ENCODE measurements at places on chromosomes 2 and 18.

DNA sequence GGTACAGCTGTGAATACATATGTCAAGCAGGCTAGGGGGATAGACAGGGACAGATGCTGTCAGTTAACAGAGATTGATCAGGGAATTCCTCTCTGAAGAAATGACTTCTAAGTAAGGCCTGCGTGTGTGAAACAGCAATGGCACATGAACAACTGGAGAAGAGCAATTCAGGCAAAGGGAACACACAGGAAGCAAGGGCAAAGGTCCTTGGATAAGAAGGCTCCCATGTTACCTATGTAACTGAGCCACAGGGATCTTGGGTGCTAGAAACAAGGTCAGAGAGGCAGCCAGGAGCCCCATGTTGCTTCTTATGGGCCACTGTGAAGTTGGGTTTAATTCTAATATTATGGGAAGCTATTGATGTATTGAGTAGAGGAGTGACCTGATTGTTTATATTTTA lies 373.7 kb upstream of the ACVR2A start:
- DNase-seq: no peak

- no peak for DNase-seq
Observed at GRCh38 chr18:24630346-24630880, 170.0 kb downstream of the HRH4 start.

DNA sequence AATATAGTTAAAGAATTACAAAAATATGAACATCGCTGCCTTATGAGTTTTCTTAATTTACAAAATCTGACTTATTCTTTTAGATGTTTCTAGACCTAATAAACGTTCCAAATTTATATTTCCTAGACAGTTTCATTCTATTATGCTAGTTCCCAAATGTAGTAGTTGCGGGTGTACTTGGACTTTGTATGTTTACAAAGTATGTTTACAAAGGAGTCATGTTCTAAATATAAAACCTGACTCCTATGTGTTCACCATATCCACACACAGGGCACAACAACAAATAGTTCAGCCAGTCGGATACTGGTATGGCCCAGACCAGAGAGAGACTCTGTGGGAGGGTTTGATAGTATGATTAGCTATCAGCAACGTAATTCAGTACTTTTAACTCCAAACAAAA lies 230.7 kb downstream of the KCNH7 start:
- no peak for DNase-seq

GRCh38 chr2:8965216-8965969 lies 38.1 kb downstream of the MBOAT2 start:
- DNase-seq: no peak

DNA sequence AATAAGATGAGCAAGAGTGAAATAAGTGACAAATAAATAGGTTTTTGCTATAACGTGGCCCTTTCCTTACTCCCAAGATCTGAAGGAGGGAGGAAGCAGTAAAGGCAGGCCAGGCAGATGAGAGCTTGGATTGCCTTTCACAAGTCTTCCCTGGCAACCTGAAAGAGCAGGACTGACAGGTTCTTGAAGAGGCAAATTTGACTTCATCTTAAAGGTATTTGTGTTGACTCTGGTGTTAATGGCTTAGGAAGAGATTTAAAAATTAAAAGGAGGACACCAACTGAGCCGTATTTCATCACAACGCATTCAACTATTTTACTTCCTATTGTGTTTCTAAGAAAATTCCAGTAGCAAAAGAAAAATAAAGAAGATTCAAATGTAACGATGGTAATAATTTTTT lies 3.2 kb downstream of the STRN start:
- no peak for DNase-seq

DNA sequence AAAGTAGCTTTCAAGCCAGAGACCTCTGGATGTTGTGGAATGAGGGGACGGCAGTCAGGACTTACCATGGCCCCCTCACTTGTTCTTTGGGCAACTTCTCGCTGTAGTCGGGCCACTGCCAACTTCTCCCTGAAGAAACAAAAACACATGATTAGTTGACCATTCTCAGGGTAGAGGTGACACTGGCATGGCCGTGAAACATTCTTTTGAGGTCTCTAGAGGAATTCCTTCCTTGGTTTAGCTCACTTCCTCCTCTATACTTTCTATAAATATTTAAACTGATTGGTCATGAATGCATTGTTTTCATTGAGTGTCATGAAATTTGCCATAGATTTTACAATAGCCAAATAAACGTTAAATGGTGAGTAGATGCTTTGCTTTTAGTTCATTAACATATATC lies 354.6 kb downstream of the NCKAP5 start:
- peak; percentile 47 for DNase-seq

GRCh38 chr18:13131283-13131682 lies 87.3 kb upstream of the LDLRAD4 start:
- no peak for DNase-seq

DNA sequence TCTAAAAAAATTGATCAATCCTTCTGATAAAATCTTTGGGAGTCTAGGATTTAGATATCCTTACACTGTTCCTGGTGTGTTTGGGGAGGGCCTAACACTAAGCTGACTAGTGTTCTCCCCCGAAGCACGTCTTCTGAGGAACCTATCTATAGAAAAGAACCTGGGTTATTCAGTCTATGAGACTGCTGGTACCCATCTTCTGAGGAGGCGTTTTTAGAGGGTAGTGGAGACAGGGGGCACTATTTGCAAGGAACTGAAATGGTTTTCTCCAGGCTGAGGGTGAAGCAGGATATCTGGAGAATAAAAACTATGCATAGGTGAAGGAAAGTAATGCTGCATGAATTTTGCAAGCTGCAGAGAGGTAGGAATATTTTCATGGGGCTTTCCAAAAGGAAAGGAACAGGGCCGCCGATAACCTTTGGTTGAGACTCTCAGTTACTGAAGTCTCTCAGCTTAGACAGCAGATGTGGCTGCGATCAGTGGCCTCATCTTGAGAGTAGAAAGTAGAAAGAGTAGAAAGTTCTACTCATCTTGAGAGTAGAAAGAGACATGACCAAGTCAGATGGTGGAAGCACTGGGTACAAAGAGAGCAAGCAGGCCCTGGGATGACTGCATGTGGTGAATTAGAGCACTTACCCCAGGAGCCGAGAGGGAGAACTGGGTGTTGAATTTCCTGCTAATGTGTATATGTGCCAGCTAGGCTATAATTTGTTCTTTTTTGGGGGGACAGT lies 31.8 kb upstream of the KCNE4 start:
- DNase-seq: no peak

DNA sequence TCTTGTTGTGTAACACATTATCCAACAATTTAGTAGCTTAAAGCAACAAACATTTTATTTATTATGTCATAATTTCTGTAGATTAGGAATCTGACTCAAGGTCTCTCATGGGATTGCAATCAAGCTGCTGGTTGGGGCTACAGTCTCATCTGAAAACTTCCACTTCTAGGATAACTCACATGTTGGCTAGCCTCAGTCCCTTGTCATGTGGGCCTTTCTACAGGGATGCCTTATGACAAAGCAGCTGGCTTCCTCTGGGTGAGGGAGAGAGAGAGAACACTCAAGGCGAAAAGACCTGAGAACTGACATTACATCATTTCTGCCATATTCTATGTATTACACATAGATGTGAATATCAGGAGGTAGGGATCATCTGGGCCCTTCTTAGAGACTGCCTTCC lies 317.9 kb upstream of the VRK2 start:
- DNase-seq: no peak

DNA sequence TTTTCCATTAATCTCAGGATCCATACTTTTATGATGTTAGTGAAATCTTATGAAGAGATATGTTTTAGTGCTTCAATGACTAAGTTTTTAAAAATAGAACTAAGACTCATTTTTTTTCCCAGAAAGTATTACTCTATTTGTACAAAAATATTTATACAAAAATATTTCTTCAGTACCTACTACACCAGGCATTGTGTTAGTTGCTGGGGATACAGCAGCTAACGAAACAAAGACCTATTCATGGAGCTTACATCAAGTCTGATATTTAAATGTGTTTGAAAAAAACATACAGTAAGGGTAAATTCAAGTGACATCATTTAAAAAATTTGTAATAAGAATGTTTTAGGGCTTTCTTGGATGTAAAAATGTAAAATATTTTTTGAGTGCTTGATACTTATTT lies 11.6 kb downstream of the VAPA start:
- no peak for DNase-seq

DNA sequence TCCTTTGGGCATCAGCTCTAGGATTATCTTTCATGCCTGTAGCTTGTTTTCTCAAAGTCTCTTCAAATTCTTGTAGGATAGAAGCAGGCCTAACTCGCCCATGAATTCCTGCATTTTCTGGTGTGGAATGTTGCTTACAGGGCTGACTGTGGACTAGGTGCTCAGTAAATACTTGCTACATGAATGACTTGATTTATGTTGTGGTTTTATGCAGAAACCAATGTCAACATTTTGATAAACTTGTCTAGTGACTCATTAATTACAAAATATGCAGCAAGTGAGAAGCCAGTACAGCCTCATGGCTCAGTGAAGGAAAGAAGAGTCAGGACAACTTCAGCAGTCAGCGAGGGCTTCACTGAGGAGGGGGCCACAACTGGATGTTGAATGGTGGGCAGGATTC lies 110.6 kb upstream of the SIX2 start:
- DNase-seq: peak; percentile 85

DNA sequence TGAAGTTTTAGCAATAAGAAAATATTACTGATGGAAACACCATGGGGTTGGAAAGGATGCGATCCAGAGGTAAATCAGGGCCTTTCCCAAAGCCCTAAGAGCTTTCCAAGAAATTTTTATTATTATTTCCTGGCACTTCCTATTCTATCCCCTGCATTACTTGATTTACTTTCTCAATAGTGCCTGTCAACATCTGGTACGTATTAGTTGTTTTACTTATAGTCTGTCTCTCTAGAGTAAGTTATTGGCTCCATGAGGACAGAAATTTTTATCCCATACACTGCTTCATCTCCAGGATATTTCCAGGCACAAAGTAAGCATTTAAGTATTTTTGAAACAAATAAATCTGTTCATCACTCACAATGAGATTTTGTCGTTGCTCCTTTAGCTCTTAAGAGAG lies 18.1 kb downstream of the PPP4R1 start:
- DNase-seq: no peak

GRCh38 chr2:31950946-31951562 lies 59.8 kb downstream of the MEMO1 start:
- DNase-seq: no peak

GRCh38 chr2:205461678-205462665 lies 220.3 kb upstream of the NRP2 start:
- no peak for DNase-seq

- DNase-seq: no peak
Observed at GRCh38 chr2:228433721-228434120, 252.2 kb upstream of the SPHKAP start.

GRCh38 chr2:45068571-45069140 lies 59.4 kb upstream of the SIX2 start:
- DNase-seq: peak; percentile 45

DNA sequence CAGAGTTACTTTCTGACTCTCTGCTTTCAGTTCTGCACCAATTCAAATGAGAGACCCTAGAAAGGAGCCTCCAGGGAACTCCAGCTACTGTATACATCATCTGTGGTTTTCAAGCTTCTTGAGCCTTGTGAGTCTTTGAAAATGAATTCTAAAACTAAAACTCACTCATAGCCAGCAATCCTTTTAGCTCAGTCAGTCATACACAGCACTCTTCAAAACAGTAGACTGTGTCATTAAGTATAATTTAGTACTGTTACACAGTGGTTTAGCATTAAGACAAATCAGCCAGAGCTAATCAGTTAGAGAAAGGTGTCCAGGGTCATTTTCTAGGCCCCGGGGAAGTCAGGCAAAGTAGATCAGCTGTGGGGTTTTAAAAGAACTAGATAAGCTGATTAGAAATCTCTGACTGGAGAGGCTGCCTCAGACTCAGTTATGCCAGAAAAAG lies 322.1 kb upstream of the THUMPD2 start:
- DNase-seq: peak; percentile 89

DNA sequence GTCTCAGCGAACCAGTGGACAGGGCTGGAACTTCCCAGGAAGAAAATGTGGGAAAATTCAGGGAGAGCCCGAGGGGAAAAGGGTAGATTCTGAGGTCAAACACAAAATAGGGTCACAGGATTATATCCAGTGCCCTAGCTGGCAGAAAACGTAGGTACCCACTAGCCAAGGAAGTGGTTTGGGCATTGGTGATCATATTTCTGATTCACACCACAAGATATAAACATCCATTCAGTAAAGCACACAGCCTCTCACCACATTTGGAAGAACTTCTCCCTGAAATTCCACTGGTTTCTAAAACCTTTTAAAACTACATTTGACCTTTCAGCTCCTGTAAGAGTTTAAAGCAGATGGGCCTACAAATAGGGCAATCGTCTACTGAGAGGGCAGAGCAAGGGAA lies 186.9 kb downstream of the TTC32 start:
- DNase-seq: peak; percentile 25

GRCh38 chr2:17815468-17816184 lies 634 bp upstream of the MSGN1 start:
- no peak for DNase-seq

DNA sequence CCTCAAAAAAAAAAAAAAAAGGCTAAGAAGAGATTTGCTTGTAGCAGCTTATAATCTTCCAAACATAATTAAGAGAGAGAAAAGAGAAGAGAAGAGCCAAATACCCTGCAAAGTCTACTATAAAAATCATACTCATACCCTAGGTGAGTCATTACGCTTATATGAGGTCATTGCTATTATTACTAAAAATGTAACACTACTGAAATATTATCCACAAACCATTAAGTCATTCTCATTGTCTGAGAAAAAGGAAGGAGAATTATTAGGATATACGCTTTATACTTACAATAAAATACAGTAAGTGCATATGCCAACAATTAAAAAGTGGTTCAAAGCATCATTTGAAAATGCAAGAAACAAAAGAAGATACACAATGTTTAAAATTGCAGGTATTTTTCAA lies 66.5 kb downstream of the COLEC12 start:
- DNase-seq: peak; percentile 67

DNA sequence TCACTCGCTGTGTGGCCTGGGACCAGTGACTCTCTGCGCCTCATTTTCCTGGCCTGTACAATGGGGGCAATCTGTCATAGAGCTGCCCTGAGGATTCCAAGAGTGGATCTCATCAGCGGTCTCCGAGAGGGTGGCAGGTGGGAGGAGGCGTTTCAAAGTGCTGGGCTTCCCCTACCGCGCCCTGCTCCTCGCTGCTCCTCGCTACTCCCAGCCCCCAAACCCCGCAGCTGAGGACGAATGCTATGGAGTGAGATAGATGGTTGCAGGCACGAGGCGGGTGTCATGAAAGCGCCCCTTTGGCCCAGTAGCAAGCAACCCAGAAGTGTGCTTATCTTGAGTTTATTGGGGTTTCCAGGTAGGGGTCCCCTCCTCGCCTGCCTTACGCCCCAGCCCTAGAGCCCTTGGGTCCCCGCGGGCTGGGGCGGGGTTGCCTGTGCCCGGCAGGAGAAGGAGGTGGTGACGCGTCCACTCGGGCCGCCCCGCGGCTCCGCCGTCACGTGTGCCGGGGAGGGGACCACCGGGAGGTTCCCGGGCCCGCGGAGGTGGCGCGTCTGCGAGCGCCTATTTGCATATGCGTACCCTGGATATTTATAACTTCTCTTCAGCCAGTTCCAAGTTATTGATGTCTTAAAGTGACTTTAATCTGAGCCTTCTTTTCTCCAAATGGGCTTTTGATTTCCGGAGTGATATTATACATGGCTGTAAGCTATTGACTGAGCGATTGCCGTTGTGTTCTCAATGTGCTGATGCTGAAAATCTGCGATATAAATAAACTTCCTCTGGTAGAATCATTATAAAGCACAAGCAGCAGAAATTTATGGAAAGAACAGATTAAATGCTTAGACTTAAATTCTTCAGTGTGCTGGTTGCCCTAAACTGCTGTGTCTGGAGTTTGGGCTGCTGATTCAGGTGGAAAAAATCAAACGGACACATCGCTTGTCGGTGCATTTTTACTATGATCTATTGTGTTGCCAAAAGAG lies 263.7 kb downstream of the ATAD2B start:
- no peak for DNase-seq

GRCh38 chr2:20219763-20220380 lies 5.1 kb downstream of the SDC1 start:
- no peak for DNase-seq

Data from ELR (cell line).